Fibroblast of skin of abdomen (primary cell): ENCODE measurements at places on chromosomes 7 and 10.
A peak's percentile ranks its signal among the peaks of the same experiment; 100 is the strongest.

GRCh38 chr10:114915294-114915693 is 22.7 kb upstream of the TRUB1 start:
- no peak for DNase-seq

DNA sequence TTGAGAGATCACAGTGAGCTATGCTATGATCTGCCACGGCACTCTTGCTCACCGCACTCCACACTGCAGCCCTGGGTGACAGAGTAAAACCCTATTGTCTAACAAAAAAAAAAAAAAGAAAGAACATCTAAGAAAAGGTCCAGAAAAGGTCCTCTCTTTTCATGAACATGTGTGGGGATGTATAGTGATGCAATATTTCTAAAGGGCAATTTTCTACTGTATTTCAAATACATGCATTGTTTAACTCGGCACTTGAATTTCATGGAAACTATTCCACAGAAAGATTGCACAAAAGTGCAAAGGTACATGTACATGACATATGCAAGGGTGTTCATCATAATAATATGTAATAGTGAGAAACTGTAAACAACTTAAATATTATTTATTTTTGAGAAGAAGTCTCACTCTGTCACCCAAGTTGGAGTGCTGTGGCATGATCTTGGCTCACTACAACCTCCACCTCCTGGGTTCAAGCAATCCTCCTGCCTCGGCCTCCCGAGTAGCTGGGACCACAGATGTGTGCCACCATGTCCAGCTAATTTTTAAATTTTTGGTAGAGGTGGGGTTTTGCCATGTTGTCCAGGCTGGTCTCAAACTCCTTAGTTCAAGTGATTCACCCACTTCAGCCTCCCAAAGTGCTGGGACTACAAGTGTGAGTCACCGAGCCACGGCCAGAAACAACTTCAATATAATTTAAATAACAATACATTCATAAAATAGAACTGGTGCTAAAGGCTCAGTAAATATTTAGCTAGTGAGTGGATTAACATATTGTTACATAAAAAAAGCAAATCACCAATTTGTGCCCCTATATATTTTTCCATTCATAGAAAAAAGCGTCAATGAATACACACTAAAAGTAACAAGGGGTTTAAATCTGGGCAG is 1.3 kb upstream of the PPRC1 start:
- DNase-seq, result peak; percentile 49

DNA sequence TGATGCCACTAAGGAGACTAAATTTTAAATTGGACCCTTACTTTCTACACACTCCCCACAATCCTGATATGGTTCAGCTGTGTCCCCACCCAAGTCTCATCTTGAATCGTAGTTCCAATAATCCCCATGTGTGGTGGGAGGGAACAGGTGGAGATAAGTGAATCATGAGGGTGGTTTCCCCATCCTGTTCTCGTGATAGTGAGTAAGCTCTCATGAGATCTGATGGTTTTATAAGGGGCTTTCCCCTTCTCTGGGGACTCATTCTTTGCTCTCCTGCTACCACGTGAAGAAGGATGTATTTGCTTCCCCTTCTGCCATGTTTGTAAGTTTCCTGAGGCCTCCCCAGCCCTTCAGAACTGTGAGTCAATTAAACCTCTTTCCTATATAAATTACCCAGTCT is 18.4 kb upstream of the BET1 start:
- no peak for DNase-seq

- peak; percentile 1 for DNase-seq
Measured at GRCh38 chr7:107768263-107768662, 24.3 kb downstream of the CBLL1 start.

DNA sequence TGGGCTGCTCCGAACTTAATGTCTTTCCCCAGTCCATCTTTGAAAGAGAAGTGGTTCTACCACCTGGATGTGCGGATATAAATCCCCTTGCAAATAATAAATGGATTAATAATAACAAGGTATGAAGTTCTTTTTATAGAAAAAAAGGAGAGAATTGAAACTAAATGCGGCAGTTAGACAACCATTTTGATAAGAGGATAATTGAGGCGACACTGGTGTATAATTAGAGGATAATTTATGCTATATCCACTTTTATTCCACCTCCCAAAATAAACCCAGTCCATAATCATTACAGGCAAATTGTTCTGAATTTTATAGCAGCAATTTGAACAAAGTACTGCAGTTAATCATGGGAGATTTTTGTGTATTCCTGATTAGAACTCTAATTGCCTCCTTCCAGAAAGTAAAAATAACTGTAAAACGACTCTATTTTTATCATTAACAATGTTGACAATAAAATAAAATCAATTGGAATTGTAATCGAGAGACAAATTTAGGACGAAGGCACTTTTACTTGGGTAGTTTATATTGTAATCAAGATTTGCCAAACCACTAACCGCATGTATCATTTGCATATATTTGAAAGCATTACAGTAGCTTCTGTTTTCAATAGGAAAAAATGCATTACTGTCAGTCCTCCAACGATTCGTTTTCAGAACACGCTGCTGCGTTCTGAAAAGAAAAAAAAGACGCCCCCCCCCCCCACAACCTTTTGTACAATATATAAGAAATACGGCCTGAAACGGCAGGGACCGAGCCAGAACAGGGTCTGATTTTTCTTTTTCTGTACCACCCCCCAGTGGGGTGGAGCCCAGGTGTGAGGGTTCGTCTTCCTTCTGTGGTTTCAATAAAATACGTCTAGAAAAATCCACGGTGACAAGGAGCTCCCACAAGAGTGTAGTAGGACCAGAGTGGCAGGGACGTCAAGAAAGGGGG is 838 bp upstream of the DLX6 start:
- no peak for DNase-seq

GRCh38 chr7:93958651-93959050 is 37.1 kb downstream of the GNG11 start:
- DNase-seq, result no peak

DNA sequence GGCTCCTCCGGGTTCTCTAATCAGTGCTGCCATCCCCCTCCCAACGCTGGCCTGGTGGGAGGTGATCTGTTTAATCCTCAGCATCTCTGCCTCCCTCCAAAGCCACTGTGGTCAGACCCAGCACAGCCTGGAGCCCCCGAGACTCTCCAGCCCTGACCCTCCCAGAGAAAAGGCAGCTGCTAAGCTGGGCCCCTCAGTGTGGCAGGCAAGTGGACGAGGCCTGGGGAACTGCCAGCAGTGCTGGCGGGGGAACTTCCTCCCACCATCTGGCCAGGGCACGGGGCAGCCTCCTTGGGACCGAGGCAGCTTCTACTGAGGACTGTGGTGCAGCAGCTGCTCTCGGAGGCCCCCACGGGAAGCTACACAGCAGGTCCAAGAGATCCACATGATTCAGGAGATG is 51.1 kb downstream of the DPYSL4 start:
- DNase-seq, result no peak
